PC-9 (cell line): ENCODE measurements at places on chromosomes 4 and X. TPM values are rescaled to one million over a fixed set of nuclear protein-coding genes. Genes with fewer than 3 reads are reported as not detected.

The CAPN6 gene
- total RNA-seq = not detected in 2 replicates

The RTL5 gene
- total RNA-seq = not detected in 2 replicates

The SH3BP2 gene
- 40.4 and 54.0 TPM in 2 replicates for total RNA-seq

The IRS4 gene
- total RNA-seq = not detected in 2 replicates

The NXF2 gene
- not detected in 2 replicates for total RNA-seq

The RS1 gene
- not detected in 2 replicates for total RNA-seq

The HNRNPD gene
- total RNA-seq = 165 and 221 TPM in 2 replicates

The MMRN1 gene
- total RNA-seq = not detected in 2 replicates

The ARMCX4 gene
- 4.8 and 6.5 TPM in 2 replicates for total RNA-seq

The ARX gene
- total RNA-seq = not detected in 2 replicates

The H2BW2 gene
- not detected in 2 replicates for total RNA-seq

The MAGED4 gene
- not detected in 2 replicates for total RNA-seq

The PPEF2 gene
- not detected in 2 replicates for total RNA-seq

The NONO gene
- 499 and 551 TPM in 2 replicates for total RNA-seq

The H2AZ1 gene
- total RNA-seq = 345 and 372 TPM in 2 replicates

The TLR8 gene
- total RNA-seq = not detected in 2 replicates

The SSX7 gene
- not detected in 2 replicates for total RNA-seq

The SATL1 gene
- total RNA-seq = not detected in 2 replicates

The TCEAL4 gene
- total RNA-seq = 41.0 and 42.9 TPM in 2 replicates

The IBSP gene
- total RNA-seq = not detected in 2 replicates

The UGT2B7 gene
- not detected in 2 replicates for total RNA-seq

The CYLC1 gene
- not detected in 2 replicates for total RNA-seq

The FAT1 gene
- 59.5 and 73.2 TPM in 2 replicates for total RNA-seq

The SMIM10 gene
- 0.50 and 0.52 TPM in 2 replicates for total RNA-seq

The LONRF3 gene
- 6.3 and 8.7 TPM in 2 replicates for total RNA-seq

The SLC2A9 gene
- total RNA-seq = 0.28 and 1.1 TPM in 2 replicates

The NSUN7 gene
- 16.8 and 18.5 TPM in 2 replicates for total RNA-seq

The ARHGAP24 gene
- total RNA-seq = 2.2 and 5.4 TPM in 2 replicates

The GLRA3 gene
- total RNA-seq = 0.39 TPM in 1 of 2 replicates, not detected in the other

The FAM149A gene
- total RNA-seq = 0.26 and 0.80 TPM in 2 replicates

The SLC9B1 gene
- total RNA-seq = 0.60 TPM in 1 of 2 replicates, not detected in the other

The SPATA4 gene
- 0.43 and 1.1 TPM in 2 replicates for total RNA-seq

The XAGE1B gene
- total RNA-seq = not detected in 2 replicates

The COX7B2 gene
- total RNA-seq = 12.7 and 15.4 TPM in 2 replicates

The BTK gene
- total RNA-seq = not detected in 2 replicates

The GPM6B gene
- not detected in 2 replicates for total RNA-seq

The BCLAF3 gene
- 6.7 and 7.9 TPM in 2 replicates for total RNA-seq

The TLL1 gene
- 0.45 and 0.46 TPM in 2 replicates for total RNA-seq
